ENCODE measurements at places on chromosomes 13 and 19. TPM values are rescaled to one million over a fixed set of nuclear protein-coding genes. Genes with fewer than 3 reads are reported as not detected.

GRCh38 chr19:34351382-34351826 lies 13.6 kb upstream of the GPI start:
- DNase-seq: no peak

DNA sequence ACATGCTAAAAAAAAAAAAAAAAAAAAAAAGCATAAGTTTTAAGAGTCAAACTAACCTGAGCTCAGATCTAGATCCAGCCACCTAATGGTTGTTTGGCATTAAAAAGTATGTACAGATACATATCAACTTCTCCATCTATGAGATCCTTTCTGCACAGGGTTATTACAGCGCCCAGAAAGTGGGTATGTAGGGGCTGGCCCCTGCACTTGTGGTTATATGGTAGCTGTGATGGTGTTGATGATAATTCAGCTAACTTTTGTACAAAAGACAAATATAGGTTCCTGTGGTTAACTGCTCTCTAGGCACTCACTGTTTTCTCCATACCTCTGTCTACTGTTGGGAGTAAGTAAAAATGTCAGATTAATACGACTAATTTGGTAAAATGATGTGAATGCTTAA lies 81.7 kb downstream of the TNFRSF19 start:
- no peak for DNase-seq

GRCh38 chr13:76790526-76790925 lies 95.7 kb downstream of the KCTD12 start:
- no peak for DNase-seq

- DNase-seq: peak; percentile 98
Measured at GRCh38 chr19:12551060-12551832, at the start of gene ZNF564. Gene ZNF564, minus strand, starts transcription at chr19:12551482. Its CDS starts 150 bp downstream, at chr19:12551332.

DNA sequence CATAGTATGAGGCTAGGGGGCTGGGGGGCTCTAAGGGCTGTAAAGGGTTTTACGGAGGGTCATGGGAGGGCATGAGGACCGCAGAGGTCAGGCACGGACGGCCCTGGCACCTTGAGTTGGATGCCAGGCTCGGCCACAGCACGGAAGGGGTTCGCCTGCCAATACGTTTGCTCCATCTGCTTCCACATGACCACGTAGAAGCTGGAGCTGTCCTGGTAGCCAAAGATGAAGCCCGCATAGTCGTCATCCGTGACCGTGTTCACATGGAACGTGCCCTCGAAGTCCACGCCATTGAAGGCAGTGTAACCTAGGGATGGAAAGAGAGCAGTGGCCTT lies 6.4 kb downstream of the COMP start:
- no peak for DNase-seq

- DNase-seq: no peak
Measured at GRCh38 chr19:35466259-35466658, 18.2 kb downstream of the FFAR2 start.

- no peak for DNase-seq
Measured at GRCh38 chr19:35043906-35044305, 2.4 kb downstream of the HPN start.

- no peak for DNase-seq
Measured at GRCh38 chr13:20798027-20798426, 24.3 kb upstream of the EEF1AKMT1 start.

DNA sequence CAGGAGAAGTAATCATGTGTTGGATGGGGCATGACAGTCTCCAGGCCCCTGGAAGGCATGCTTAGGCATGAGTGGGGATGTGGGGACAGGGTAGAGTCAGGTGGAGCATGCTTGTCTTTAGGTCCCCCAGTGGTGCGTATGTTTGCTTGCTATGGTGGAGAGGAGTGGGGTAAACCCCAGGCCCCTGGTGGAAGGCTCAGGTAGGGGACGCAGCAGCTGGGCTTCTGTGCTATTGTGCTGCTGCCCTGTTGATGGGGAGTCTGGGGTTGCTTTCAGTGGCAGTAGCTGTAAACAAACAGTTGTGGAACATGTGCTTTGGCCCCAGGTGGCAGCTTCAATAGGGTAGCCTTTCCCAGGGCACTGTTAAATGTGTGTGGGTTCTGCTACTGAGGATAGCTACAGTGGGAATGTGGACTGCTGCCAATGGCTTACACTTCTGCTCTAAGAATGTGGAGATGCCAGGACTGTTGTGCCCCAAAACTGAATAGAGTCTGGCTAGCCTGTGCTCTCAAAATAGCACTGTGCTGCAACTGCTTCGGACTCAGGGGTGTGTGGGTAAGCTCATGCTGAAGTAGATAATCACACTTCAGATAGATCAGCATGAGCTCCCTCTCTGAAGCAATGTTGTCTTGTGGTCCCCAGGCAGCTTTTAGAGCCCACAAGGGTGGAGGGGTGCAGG lies 1257.3 kb downstream of the DIAPH3 start:
- no peak for DNase-seq

DNA sequence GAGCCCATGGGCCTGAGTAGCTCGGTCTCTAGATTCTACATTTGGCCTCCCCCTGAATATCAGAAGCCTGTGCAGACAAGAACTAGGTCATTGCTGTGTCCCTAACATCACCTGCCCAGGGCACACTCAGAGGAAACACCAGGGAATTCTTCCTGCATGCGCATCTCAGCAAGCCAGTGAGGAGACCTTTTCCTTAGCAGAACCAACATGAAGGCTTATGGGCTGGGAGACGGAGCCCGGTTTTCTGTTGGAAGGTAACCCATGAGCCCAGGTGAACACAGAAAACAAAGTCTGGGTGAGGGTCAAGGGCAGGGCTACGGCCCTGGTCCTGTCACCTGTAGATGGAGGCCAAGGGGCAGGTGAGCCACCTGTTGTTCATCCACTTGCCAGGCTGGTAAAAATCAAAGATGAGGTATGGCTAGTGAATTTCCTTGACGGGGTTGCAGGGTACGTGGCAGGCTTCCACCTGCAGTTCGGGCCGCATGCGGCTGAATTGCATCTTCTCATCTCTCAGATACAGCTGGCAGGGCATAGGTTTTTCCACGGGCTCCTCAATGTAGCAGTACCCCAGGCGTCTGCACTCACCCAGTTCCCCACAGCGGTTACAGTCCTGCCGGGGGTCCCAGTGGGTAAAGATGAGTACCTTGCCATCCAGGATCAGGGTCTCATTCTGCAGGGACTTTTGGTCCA lies 3.6 kb upstream of the FAM187B start:
- no peak for DNase-seq

GRCh38 chr19:43316591-43317319 lies 36.7 kb upstream of the CD177 start:
- DNase-seq: no peak

DNA sequence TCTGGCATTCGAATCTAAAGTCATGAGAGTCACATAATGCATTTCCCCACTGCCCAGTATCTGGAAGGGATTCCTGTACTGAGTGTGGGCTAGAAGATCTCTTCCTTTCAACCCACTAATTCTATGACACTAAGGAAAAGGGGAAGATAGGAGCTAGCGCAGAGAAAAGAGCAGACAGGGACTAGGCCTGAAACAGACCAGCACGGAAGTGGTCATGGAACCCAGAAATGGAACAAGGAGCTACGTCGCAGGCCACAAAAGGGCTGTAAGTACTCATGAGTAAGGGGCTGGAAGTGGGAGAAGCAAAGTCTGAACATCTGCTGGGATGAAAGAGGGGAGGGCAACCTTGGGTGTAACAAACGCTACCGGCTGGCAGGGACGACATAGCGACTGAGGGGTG lies 8.6 kb downstream of the ABCC4 start:
- no peak for DNase-seq

DNA sequence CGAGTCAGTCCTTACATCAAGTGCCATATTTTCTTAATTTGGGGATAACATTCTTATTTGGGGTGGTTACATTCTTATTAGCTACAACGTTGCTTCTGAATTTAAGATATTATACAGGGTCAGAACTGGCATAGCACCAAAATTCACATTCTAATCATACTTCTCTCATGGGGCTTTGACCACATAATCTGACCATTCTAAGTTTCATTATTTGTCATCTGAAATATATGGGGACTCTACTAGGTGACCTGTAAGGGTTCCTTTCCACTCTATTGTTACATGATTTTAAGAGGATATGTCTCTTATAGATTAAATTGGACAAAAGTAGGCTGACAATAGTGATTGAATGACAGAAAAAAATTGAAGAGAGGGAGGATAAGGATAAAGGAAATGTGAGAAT lies 536.5 kb downstream of the KCTD12 start:
- no peak for DNase-seq

SERPINE3 gene
- total RNA-seq: not detected

PTPRH gene
- total RNA-seq: 0.11 TPM

TNFSF11 gene
- total RNA-seq: not detected

GJB6 gene
- total RNA-seq: 19.0 TPM

BRCA2 gene
- total RNA-seq: 15.2 TPM

ZNF726 gene
- 2.2 TPM for total RNA-seq

Measured in foreskin keratinocyte (primary cell).